ENCODE measurements at places on chromosomes 3 and 15. TPM values are rescaled to one million over a fixed set of nuclear protein-coding genes. Genes with fewer than 3 reads are reported as not detected.

Gene ANKDD1A
- total RNA-seq, result 17.1 TPM

Gene SPTSSB
- not detected for total RNA-seq

Gene ACSBG1
- not detected for total RNA-seq

Gene CCDC9B
- total RNA-seq, result 29.2 TPM

DNA sequence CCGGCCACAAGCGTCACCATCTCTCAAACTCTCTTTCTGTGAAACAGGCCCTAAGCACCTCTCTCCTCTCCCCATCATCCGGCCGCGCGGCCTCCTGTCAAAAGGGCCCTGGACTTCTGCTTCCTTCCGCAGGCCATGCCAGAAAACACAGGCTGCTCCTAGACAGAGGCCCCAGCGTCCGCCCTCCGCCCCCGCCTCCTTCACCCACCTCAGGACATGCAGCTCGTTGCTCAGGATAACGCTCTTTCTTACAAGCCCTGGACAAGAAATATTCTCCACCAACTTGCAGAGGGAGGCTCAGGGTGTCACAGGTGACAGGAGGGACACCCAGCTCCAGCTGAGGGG lies 212.0 kb downstream of the XXYLT1 start:
- peak; percentile 86 for DNase-seq

DNA sequence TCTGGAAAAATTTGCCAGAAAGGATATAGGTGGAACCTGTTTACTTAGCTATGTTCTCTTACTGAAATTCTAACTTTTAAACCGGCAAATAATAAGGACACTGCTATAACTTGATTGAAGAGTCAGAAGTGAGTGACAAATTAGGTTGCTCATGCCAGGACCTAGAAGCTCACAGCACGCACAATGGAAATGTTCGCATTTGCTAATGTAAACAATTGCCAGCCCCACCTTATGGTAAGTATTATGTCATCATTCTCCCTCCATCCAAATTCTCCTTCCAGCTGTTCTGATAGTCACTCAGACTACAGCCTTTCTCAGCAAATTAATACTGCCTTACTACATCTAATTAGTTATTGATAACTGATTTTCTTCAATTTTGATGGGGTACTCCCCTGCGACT lies 4.8 kb upstream of the STXBP5L start:
- no peak for DNase-seq

- no peak for DNase-seq
These were observed 108.4 kb upstream of the DPH6 start for GRCh38 chr15:35654332-35654731.

DNA sequence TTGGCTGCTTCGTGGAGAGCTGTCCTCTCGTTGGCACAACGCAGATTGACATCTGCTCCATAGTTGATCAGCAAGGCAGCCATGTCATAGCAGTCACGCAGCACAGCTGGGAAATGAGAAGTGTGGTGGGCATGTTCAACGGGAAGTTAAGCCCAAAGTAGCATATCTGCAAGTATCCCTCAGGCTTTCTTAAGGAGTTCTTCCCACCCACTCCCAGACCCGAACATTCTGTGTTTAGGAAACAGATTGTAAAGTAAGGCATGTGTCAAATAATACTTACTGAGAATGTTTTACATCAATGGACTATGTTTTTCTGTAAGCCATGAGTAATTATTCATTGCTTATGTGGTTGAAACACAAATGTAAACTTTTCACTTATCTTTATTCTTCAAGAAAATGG lies 9.2 kb downstream of the ASB14 start:
- no peak for DNase-seq

DNA sequence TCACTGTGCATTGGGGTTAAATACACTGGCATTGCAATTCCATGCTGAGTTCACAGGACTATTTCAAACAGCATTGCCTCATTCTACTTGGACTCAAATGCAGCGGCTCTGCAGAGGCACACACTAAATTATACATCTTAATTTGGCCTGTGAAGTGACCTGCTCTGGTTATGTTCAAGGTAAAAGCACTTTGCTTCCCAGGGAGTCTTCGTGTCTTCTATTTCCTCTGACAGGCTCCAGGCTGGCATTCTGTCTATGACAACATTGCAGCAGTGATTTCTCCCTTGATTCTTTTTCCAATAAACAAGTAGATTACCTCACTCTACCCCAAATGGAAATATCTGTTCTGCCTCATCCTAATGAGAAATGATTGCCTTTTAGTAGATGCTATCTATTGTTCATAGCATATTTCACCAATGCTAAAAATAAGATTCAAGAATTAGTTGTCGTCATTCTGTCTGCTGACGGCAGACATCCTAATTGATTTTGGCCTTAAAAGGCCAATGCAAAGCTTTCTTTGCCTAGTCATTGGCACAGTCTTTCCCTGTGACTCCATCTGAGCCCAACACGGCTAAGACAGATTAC lies 33.8 kb downstream of the FMN1 start:
- DNase-seq, result no peak

- DNase-seq, result no peak
These were observed 21.4 kb downstream of the IL20RB start for GRCh38 chr3:136979204-136979603.

DNA sequence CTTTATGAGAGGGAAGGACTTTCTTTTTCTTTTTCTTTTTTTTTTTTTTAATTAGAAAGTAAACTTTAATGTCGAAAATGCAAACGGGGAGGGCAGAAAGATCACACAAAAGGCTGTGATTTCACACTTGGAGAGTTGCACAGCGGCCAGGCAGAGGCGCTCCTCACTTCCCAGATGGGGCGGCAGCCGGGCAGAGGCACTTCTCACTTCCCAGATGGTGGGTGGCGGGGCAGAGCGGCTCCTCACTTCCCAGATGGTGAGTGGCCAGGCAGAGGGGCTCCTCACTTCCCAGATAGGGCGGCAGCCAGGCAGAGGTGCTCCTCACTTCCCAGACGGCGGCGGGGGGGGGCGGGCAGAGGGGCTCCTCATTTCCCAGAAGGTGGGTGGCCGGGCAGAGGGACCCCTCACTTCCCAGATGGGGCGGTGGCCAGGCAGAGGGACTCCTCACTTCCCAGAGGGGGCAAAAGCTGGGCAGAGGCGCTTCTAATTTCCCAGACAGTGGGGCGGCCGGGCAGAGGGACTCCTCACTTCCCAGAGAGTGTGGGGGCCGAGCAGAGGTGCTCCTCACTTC lies 88.6 kb downstream of the ATP2B2 start:
- no peak for DNase-seq

GRCh38 chr15:99721896-99722295 lies 11.3 kb downstream of the LYSMD4 start:
- DNase-seq, result no peak

DNA sequence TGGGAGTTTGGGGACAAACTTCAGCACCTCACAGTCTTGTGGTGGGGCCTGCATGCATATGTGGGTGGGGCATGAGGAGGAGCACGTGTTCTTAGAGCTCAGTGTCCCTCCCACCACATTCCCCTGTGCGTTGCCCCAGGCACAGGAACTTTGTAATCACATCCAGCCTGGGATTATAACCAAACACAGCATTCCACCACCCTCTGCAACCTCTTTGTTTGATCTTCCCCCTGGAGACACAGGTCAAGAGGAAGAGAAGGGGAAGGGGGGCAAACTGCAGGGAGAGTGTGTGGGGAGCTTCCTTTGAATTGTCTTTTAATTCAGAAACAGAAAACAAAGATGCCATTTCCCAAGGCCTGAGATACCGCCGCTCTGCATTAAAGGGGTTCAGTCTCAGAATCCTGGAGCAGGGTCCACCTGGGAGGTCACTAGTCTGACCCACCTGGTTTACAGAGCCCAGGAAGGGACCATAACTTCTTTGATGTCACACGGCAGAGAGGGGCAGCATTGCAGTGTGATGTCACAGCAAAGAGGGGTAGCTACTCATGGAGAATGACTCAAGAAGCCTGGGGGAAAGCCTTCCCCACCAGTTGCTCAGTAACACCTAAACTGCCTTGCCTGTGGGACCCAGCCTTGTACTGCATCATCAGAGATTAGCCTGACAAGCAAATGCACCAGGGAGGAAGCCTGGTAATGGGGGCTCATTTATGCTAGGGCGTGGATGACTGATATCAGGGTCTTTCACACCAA lies 106.3 kb upstream of the RNU6-1 start:
- no peak for DNase-seq

- DNase-seq, result no peak
These were observed 17.8 kb downstream of the LMOD3 start for GRCh38 chr3:69104586-69104985.

- no peak for DNase-seq
These were observed 69.9 kb downstream of the CDC25A start for GRCh38 chr3:48118322-48118721.

DNA sequence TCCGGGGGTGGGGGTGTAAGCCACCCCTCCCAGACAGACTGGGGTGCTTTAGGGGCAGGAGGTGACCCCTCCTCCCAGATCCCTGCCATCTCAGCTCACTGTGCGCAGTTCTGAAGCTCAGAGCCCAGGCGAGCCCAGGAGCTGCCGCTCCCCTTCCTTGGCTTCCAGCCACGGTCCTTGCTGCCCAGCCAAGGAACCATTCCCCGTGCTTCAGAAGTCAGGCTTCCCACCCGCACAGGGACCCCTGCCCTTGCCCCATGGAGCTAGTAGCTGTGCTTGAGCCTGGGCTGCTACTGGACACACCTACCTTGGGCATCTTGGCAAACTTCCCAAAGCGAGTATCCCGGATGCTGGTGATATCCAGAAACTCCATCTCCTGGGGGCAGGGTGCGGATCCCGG lies 4.8 kb downstream of the PLCB2 start:
- DNase-seq, result peak; percentile 63

- no peak for DNase-seq
These were observed 155.9 kb downstream of the PEX5L start for GRCh38 chr3:179880868-179881267.

DNA sequence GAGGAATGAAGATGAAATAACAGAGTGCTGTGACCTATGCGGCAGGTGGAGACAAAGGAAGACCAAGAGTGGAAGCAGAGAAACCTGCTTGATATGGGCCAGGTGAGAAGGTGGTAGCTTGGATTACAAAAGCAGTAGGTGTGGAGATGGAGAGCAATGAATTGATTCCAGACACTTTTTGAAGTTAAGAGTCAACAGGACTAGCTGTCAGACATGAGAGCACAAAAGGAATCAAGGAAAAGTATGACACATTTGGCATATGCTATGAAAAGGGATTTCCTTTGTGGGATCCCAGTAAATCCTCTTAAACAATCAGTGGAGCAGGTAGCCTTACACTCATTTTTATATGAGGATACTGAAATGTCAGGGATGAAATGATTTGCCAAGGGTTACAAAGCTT lies 160.5 kb downstream of the GREM1 start:
- no peak for DNase-seq

DNA sequence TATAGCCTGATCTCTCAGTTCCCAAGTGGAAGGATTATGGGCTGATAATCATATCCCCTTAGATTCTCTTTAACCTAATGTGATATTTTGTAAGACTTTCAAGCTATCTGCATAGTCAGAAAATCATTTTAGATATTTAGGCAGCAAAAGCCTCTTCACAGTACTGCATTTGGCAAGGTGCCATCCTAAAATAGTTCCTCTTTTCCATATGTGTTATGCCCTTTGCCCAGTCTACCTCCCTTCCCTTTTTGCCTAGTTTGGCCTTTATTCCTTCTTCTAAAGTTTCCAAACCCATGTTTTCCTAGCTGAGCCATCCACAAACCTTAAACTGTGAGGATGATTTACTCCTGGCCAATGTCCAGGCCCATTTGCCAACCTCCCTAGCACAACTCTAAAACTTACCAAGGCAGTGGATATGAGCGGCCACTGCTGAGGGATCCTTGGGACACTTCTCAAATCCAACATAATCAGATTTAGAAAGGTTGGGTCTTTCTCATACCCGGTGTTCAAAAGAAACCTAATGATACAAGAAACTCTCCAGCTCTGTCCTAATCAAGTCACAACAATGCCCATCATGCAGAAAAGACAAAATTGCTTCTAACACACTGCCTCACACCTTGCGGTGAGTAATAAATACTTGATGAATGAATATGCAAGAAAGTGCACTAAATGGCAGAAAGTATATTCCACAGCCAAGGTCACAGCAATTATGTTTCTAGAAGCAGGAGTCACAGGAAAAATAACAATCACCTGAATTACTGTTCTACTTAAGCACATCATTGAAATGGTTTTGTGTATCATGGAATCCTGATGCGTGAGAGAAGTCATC lies 493.9 kb downstream of the NLGN1 start:
- DNase-seq, result no peak

GRCh38 chr15:71698742-71699141 lies 111.6 kb upstream of the NR2E3 start:
- DNase-seq, result no peak

- no peak for DNase-seq
These were observed 183.2 kb upstream of the NR2E3 start for GRCh38 chr15:71627188-71627587.

DNA sequence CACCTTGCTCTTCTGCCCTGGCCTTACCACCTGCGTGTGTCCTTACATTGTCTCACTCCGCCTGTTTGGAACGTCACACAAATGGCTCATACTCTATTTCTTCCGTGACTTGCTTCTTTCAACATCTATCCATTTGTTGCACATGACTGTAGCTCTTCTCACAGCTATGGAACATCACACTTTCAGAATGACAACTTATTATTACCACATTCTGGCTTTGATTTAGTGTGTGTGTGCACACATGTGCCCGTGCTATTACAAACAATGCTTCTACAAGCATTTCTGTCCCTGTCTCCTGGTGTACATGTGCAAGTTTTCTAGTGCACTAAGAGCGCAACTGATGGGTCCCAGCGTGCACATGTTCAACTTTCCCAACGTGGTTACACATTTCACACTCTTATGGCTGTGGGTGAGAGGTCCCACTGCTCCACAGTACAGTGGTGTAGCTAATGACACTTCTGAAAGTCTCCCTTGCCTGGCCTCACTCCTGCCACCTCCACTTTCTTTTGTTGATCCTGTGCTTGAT lies 37.8 kb downstream of the PTH1R start:
- no peak for DNase-seq

DNA sequence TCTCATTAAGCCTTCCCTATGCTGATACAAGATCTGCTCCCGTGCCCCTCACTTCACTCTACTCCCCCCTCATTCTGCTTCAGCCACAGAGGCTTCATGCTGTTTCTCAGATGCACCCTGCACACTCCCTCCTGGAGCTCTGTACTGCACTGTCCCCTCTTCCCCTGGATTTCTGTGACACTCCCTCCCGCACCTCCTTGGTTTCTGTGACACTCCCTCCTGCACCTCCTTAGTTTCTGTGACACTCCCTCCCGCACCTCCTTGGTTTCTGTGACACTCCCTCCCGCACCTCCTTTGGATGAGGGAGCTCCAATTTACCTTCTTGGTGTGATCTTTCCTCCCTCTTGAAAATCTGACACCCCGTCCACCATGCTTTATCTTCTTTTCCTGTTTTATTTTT lies 28.2 kb downstream of the BDH1 start:
- no peak for DNase-seq

- no peak for DNase-seq
These were observed 339.8 kb upstream of the RARB start for GRCh38 chr3:25088284-25088683.

DNA sequence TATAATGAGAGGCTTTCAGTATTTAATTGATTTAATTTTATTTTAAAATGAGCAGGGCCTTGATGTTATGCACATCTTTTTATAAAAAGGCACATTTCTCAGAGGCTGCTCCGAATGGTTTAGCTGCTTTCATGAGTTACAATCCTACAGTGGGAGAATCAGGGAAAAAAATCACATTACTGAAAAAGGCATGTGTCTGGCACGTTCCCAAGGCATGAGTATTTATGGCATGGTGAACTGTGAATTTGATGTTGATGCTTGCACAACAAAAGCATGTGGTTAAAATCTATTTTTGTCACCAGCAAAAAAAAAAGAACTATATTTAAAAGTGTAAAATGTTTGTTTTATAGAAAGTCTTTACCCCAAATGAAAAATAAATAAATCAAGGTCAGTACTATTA lies 485.2 kb upstream of the ROBO2 start:
- no peak for DNase-seq

All from posterior vena cava (tissue), 2 donors.